Hematopoietic multipotent progenitor cell treated with erythropoietin and hydrocortisone succinate and interleukin-3 and kit ligand, for 8 days (in vitro differentiated cells): ENCODE measurements at places on chromosomes 13 and 19.

- DNase-seq, result no peak
Observed at GRCh38 chr19:33490041-33490451, 31.5 kb downstream of the PEPD start.

DNA sequence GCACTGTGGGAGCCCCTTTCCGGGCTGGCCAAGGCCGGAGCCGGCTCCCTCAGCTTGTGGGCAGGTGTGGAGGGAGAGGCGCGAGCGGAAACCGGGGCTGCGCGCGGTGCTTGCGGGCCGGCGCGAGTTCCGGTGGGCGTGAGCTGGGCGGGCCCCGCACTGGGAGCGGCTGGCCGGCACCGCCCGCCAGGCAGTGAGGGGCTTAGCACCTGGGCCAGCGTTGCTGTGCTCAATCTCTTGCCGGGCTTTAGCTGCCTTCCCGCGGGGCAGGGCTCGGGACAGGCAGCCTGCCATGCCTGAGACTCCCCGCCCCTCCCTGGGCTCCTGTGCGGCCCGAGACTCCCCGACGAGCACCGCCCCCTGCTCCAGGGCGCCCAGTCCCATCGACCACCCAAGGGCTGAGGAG, 405.2 kb upstream of the PRR20A start:
- no peak for DNase-seq

GRCh38 chr19:3450796-3451411, 29.4 kb downstream of the SMIM24 start:
- DNase-seq, result peak; percentile 70

DNA sequence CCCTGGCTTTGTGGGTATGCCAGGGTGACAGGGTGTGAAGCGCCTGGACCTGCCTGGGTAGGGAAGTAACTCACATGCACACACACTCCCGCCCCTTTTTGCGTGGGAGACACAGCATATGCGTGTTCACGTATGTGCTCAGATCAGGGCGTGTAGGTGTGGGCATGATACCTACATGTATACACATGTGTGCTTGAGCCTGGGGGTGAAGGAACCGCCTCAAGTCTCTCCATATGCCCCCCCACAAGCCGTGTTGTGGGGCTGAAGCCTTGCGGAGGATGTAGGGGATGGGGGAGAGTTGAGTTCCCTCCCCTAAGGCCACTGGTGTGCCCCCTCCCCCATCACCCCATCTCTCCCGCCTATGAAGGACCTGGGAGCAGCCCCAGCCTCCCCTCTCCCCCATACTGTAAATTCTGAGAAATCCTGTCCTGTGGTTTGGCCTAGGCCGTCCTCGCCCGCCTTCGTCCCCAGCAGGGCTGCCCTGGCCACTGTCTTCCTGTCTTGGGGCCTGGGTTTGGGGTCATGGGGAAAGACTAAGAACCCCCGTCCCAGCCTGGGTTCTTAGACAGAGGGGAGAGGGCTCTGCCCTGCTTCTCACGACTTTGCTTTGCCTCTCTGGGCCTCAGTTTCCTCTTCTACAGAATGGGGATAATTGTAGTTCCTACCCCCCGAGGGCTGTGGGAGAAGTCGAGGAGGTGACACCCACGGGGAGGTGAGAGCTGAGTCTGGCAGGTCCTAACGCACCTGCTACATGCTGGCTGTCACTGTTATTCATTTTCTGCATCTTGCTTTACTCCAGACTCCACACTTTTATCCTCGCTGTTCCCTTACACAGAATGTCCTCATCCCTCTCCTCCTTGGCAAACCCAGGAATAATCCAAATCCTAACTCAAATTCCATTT, 14.3 kb downstream of the ACTL9 start:
- no peak for DNase-seq

DNA sequence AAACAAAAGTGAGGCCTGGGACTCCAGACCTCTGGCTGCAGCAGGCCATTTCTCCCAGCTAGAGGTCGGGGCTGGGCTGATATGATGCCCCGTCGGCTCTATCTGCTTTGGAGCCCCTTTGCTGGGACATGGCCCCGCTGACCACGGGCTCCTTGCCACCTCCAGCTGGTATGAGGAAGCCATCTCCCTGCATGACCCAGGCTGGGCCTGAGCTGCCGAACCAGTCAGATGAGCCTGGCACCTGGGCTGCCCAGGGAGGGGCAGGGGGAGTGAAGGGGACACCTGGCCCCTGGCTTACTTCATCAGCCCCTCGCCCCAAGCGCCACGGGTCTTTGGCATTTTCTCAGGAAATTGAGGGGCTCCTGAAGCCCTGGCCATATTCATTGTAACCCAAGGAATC, 7.8 kb downstream of the ZSWIM4 start:
- DNase-seq, result no peak

- no peak for DNase-seq
Observed at GRCh38 chr13:64568748-64569147, 2661.4 kb downstream of the PCDH9 start.

GRCh38 chr19:46265217-46265828, 31.5 kb upstream of the HIF3A start:
- DNase-seq, result peak; percentile 71
